Fibroblast of villous mesenchyme (primary cell): ENCODE measurements at places on chromosomes 5 and 9. TPM values are rescaled to one million over a fixed set of nuclear protein-coding genes. Genes with fewer than 3 reads are reported as not detected.
A peak's percentile ranks its signal among the peaks of the same experiment; 100 is the strongest.

MEGF9 gene
- 4.3 and 5.5 TPM in 2 replicates for total RNA-seq

OSMR gene
- 89.2 and 114 TPM in 2 replicates for total RNA-seq

GLRA1 gene
- not detected in 2 replicates for total RNA-seq

PRDM9 gene
- not detected in 2 replicates for total RNA-seq

ENTPD2 gene
- not detected in 2 replicates for total RNA-seq

IPO11 gene
- total RNA-seq = 20.9 and 34.5 TPM in 2 replicates

GRXCR2 gene
- total RNA-seq = not detected in 2 replicates

NRARP gene
- total RNA-seq = under 0.01 and 0.32 TPM in 2 replicates

SPATA31D4 gene
- not detected in 2 replicates for total RNA-seq

CCNO gene
- 0.32 TPM in 1 of 2 replicates, not detected in the other for total RNA-seq

RELL2 gene
- 4.7 and 8.4 TPM in 2 replicates for total RNA-seq

DNA sequence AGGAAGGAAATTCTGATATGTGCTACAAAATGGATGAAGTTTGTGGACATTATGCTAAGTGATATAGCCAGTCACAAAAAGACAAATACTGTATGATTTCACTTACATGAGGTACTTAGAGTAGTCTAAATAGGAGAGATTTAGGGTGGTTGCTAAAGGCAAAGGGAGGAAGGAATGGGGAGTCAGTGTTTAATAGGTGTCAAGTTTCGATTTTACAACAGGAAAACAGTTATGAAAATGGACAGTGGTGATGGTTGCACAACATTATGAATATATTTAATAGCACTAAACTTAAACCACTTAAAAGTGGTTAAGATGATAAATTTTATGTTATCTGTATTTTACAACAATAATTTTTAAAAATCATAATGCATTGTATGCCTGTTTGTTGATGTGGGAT is 40.4 kb upstream of the ECM2 start:
- peak; percentile 71 for DNase-seq

GRCh38 chr9:76655121-76655541 is 109.1 kb upstream of the PCA3 start:
- peak; percentile 34 for DNase-seq

DNA sequence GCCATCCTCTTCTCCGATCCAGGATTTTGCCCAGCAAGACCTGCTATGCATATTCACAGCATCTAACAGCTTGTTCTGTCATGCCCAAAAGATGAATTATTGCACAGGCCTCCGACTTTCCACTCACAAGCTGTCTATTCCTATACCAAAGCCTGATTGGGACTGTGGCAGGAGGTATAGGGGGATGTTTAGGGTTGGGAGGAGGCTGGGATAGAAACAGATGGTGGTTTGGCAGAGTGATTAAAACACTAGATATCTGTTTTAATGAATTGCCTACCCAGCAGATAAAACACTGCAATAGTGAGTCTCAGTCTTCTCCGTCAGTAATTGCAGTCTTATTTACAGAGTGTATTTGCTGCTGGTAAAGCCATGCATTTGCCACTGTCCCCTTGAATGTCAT is 215.3 kb downstream of the TLR4 start:
- DNase-seq = no peak

DNA sequence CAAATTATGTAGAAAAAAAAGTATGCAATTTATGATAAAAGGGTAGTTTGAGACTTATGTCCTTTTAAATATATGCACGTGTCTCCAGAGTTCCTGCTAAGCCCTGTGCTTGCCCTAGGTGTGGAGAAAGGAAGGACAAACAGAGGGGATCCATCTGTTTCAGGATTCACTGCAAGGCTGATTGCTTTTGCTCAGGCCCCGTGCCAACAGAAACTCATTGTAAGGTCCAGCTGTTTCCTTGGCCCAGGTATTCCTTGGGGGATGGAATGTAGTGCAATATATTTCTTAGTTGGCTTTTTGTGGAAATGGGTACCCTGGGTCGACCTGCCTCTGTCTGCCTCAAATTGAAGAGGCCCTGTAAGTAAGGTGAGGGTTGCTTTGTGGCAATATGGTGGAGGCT is 268.6 kb upstream of the CLINT1 start:
- no peak for DNase-seq

DNA sequence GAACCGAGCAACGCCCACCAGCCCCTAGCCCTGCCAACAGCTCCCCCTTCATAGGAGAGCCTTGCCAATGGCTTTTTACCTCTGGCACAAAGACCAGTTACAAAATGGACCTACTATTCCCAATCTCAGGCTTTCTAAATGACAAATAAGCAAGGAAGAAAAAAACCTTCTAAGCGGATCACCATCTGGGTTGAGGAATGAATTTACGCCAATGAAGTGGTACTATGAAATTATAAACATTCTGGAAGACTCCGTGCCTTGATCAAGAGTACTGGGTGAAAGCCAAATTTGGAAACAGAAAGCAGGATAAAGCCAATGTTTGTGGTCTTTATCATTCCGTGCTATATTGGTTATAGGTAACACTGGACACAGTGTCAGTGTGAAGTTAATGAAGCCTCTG is 371.9 kb downstream of the NDUFS4 start:
- DNase-seq = no peak

DNA sequence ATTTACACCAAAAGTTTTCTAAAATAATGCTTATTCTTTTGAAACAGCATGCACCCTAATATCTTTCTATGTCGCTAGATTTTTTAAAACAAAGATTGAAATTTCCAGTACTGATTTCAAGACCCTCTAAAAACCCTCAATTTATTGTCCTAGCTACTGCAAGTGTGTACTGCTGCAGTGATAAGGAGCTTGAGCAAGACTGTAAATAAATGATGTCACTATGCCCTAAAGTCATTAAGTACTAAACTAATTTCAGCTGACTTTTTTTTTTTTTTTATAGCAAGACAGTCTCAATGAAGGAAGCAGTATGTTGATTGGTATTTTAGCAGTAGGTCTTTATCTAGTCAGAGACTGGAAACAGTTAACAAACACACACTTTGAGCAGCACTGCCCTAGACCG is 12.2 kb upstream of the MIER3 start:
- peak; percentile 35 for DNase-seq

DNA sequence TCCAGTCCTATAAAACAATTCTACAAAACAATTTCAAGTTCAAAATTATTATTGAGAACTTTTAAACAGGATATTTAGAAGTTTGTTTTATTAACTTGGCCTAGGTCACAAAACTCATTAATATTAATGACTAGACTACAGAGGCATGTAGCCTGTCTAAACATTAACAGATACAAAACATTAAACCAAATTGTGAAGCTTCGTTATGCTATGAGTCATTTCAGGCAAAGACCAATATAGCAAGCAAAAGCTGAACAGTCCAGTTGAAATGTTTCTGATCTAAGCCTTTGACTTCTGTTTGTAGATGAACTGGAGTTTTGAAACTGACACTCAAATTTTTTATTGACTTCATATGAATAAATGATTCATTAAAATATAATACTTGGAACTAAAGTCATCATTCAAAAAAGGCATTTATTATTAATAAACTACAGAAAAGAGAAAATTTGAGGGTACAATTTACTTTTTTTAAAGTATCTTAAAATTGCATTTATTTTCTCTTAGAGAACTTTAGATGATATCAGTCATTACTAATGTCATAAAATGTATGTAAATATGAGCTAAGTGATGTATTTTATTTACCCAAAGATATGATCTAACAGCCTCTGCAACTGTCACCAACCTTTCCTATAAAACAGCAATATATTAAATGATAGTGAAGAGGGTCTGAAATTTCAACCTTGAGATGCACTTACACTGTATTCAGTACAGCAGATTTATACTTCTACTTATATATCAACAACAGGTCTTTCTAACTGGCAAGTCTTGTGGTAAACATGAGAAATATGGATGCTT is 188.8 kb downstream of the COMMD10 start:
- peak; percentile 52 for DNase-seq

DNA sequence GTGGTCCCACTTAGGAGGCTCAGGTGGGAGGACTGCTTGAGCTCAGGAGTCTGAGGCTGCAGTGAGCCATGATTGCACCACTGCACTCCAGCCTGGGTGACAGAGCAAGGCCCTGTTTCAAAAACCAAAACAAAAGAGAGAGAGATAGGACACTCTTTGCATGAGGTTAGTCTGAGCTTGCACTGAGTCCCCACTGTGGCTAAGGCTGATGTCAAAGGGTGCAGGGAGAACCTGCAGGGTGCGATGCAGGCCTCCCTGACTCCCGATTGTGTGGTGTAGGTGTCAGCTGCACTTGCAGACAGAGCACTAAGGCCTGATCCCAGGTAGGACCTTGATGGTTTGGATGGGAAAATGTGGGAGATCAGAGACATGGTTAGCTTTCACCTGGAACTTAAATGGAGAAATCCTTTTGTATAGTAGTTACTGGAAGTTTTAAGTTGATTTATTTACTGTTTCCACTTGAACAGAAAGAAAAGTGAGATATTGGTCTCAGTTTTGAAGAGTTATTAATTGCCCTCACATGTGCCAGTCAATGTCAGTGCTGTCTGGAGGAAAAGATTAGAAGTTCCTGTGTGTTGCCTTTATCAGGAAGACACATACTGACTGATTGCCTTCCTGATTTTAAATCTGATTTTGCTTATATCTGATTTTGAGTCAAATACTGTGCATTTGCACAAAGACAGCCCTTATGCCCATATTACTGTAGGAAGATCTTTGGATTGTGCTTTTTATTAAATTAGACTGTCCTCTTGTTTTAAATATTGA is 260.0 kb downstream of the MAST4 start:
- DNase-seq = no peak

- peak; percentile 87 for DNase-seq
Measured at GRCh38 chr5:175809531-175810121, 61.8 kb upstream of the CPLX2 start.

- no peak for DNase-seq
Measured at GRCh38 chr5:26940994-26941393, 97.4 kb downstream of the CDH9 start.

GRCh38 chr9:118455259-118455658 is 751.1 kb downstream of the TLR4 start:
- DNase-seq = no peak

DNA sequence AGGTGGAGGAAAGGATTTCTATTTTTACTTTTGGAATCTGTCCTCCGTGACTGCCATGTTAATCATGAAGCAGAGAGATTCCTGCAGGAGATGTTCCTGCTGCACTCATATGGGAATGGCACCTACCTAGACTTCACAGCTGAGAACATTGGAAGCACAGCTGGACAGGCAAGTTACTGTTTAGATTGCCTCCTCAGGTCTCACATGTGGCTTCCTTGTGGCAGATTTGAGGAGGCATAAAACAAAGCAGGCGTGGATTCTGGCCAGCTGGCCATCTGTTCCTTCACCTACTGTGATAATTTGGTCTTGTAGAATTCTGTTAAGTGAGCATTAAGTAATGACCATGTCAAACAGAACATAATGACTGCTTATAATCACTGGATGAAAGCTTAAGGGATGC is 193.4 kb downstream of the EDIL3 start:
- DNase-seq = peak; percentile 34

DNA sequence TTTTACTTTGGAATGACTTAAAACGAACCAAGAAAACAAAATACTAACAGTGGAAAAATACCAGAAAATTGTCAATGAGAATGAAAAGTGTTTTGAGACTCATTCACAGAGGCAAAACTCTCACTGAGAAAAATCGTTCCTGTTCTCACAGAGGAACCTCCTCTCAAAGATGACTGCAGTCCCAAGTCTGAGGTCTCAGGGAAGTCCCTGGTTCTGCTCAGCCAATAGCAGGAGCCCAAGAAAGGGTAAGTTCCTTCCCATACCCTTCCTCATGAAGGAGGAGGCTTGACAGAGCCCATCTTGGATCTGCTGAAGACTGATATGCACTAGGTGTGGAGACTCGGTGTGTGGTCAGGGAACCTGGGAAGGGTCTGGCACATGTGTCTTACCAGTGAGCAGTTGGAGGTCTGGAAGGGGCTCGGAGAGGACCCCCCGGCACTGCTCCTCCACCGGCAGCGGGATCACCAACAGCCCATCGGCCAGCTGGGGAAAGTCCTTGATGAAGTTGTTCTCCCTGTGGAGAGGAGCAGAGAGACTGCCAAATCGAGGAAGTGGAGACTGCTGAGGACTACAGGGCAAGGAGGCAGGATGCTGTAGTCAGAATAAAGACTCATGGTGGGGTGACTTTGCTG is 46.0 kb downstream of the TRIM32 start:
- DNase-seq = no peak

DNA sequence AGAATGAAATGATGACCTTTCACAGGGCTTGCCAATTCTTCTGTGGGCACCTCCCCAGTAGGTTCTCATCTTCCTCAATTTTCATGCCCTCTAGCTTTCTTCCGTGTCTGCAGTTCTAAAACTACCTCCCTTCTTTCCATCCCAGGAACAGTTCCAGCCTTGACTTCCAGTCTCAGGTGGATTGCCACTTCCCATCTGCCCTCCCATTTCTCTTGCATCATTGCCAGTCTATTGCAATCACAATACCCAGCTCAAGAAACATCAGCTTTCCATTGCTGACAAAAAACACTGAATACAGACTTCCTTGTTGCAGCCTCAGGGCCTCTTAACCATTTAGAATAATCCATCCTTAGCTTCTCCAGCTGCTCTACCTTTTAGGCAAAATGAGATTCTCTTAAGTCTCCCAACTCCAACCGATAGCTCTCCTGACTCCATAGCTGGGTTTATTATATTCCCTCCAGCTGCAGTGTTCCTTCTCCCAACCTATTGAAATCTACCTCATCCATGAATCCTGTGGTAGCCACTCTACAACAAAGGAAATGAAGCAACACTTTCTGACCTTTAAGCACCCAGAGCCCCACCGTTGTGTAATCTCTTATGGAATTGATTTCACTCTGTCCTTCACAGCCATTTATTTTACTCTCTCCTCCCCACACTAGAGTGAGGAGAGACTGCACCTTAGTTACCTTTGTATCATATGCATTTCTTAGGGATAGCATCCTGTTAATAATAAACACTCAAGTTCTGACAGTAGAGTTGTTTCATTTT is 75.6 kb upstream of the PCA3 start:
- DNase-seq = no peak

- DNase-seq = no peak
Measured at GRCh38 chr5:1054018-1054798, 45.6 kb downstream of the NKD2 start.

GRCh38 chr5:34957321-34957720 is 28.0 kb downstream of the DNAJC21 start:
- peak; percentile 14 for DNase-seq

DNA sequence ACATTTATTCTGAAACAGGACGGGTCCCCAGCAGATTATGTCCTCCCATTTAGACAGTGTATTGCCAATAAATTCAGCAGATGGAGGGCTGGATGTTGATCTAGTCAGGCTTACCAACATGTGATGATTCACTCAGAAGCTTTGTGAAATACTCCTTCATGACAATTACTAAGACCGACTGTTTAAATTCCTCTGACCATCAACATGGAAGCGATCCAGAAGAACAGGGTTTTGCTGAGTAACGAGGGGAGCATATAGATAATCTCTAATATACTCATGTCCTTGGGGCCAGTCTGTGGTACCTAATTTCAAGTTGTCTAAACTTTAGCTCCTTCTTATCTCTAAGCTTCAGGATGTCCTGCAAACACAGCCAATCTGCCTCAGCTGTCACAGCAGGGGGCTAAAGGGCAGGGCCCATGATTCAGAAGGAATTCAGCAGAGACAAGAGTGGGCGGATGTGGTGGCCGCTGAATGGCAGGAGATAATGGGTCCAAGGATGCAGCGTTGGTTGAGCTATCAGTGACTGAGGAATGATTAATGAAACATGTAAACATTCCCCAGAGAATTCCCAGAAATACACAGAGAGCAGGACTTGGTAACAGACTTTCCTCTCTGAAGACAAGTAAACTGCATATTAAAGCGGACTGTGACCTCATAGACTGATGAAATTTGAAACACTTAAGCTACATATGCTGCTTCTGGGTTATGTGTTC is 109.4 kb downstream of the ANKRD55 start:
- peak; percentile 100 for DNase-seq

GRCh38 chr9:129305246-129305645 is 127.2 kb upstream of the IER5L start:
- DNase-seq = no peak

GRCh38 chr5:145068721-145069120 is 766.4 kb downstream of the PRELID2 start:
- no peak for DNase-seq
